Smooth muscle cell of bladder (primary cell): ENCODE measurements at places on chromosomes 6 and 20. TPM values are rescaled to one million over a fixed set of nuclear protein-coding genes. Genes with fewer than 3 reads are reported as not detected.

The FHL5 gene
- total RNA-seq = not detected in 2 replicates

The ABT1 gene
- 11.9 and 13.4 TPM in 2 replicates for total RNA-seq

The PRR18 gene
- not detected in 2 replicates for total RNA-seq

The PTPRK gene
- 59.3 and 85.9 TPM in 2 replicates for total RNA-seq

The PRDM1 gene
- 1.2 and 2.0 TPM in 2 replicates for total RNA-seq

The SPAG4 gene
- total RNA-seq = 11.9 and 22.0 TPM in 2 replicates

The NKX2-4 gene
- total RNA-seq = not detected in 2 replicates

The CST9L gene
- total RNA-seq = not detected in 2 replicates

The TMEM14A gene
- 18.5 and 21.2 TPM in 2 replicates for total RNA-seq

The ESR1 gene
- total RNA-seq = 0.71 and 0.92 TPM in 2 replicates
